CD4-positive, alpha-beta T cell (primary cell): ENCODE measurements at places on chromosomes 6 and 20.

DNA sequence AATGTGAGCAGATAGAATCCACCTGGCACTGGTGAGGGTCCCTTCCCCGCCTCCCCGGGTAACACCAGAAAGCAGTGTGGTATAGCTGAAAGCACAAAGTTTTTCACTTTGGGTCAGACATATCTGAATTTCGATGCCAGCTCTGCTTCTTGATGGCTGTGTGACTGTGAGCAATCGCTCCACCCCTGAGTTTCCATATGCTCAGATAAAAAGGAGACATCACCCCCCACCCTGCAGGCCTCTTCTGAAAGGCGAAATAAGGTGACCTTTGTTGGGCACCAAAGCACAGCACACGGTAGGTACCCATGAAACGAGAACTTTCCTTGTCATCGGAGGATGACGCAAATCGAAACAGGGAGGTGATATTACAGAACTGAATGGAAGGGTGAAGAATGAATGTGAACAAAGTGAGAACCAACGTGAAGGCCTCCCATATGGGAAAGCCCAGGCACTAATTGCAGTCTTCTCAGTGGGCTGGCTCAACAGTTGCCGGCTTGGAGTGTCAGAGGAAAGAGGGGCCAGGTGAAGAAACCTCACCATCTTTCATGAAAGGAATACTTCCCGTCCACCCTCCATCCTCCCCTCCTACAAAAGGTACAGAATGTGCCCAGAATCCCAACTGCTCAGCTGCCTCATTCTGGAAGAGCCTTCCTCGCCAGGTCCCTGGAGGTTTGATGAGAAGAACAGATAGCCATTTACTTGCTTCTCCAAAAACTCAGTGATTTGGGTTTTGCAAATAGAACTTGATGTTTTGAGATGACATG lies 61.8 kb downstream of the NFATC2 start:
- H3K4me1 ChIP-seq = peaks cover 53% of the 10 kb centered on the region
- no peaks in the 10 kb centered on the region for H3K27me3 ChIP-seq
- peak overlapping the region; percentile 68 for H3K27ac ChIP-seq
- DNase-seq = no peak

- no peaks in the 10 kb centered on the region for H3K4me1 ChIP-seq
- no peaks in the 10 kb centered on the region for H3K36me3 ChIP-seq
- no peaks in the 10 kb centered on the region for H3K27me3 ChIP-seq
- H3K27ac ChIP-seq = no peak overlapping the region
Observed at GRCh38 chr6:76416821-76417605, 344.6 kb upstream of the IMPG1 start.

- peaks cover 3% of the 10 kb centered on the region for H3K27me3 ChIP-seq
- DNase-seq = no peak
- no peaks in the 10 kb centered on the region for H3K36me3 ChIP-seq
- no peak overlapping the region for H3K4me3 ChIP-seq
- H3K4me1 ChIP-seq = no peaks in the 10 kb centered on the region
Observed at GRCh38 chr6:5095236-5095635, 10.1 kb downstream of the PPP1R3G start.

- no peaks in the 10 kb centered on the region for H3K27me3 ChIP-seq
- DNase-seq = no peak
- no peaks in the 10 kb centered on the region for H3K36me3 ChIP-seq
- no peak overlapping the region for H3K27ac ChIP-seq
Observed at GRCh38 chr6:25503686-25504085, 148.3 kb upstream of the SCGN start.

- no peak overlapping the region for H3K27ac ChIP-seq
- H3K4me1 ChIP-seq = no peaks in the 10 kb centered on the region
- DNase-seq = peak; percentile 30
- no peaks in the 10 kb centered on the region for H3K36me3 ChIP-seq
Observed at GRCh38 chr6:28474441-28475219, 31.3 kb upstream of the ZSCAN23 start.

DNA sequence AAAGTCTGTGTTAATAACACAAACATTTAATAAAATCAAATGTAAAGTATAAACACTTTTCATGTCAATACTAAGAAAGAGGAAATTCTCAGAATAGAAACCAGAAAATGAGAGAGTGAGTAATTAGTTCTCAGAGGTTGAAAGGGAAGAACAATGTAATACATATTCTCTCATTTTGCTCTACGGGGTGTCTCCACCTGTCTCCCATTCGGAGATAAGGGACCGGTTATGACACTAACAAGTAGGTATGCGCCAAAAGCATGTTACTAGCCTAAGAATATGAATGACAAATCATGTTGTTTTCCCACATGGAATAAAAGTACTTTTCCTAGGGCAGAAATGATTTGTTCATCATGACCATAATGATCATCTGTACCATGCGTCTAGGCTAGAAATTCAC lies 35.6 kb upstream of the PRELID3B start:
- H3K27ac ChIP-seq = no peak overlapping the region
- no peaks in the 10 kb centered on the region for H3K36me3 ChIP-seq
- H3K27me3 ChIP-seq = no peaks in the 10 kb centered on the region
- H3K4me1 ChIP-seq = no peaks in the 10 kb centered on the region
- no peak overlapping the region for H3K4me3 ChIP-seq
- DNase-seq = no peak

DNA sequence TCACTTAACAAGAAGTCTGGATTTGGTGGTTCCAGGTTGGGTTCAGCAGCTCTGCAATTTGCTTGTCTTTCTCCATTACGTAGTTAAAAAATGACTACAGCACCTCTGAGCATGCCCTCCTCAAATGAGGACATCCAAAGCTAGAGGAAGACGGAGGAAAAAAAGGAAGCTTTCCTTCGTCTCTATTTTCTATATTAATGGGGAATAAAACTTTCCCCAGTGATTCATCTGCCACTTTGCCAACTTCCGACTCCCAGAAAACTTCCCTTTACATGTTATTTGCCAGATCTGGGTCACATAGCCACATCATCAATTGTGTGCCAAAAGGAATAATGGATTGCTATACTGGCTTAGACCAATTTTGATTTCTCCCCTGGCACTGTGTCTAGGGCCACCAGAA lies 69.5 kb downstream of the ZFAND3 start:
- peaks cover under 1% of the 10 kb centered on the region for H3K36me3 ChIP-seq
- no peaks in the 10 kb centered on the region for H3K27me3 ChIP-seq
- H3K27ac ChIP-seq = no peak overlapping the region
- peak; percentile 14 for DNase-seq
- H3K4me1 ChIP-seq = peaks cover 3% of the 10 kb centered on the region
- no peak overlapping the region for H3K4me3 ChIP-seq

DNA sequence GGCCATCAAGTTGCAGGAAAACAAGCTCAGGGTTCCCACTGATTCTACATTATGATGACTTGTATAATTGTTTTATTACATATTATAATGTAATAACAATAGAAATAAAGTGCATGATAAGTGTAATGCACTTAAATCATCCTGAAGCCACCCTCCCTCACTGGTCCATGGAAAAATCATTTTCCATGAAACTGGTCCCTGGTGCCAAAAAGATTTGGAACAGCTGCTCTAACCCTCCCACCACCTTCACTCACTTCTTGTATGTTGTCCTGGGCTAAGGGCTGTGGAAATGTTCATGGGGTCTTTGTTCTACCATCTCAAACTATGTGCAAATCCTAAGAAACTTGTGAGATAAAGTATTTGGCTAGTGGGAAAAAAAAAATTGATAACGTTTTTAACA lies 133.8 kb downstream of the LRRC1 start:
- H3K27me3 ChIP-seq = no peaks in the 10 kb centered on the region
- DNase-seq = no peak
- no peaks in the 10 kb centered on the region for H3K4me1 ChIP-seq
- no peak overlapping the region for H3K4me3 ChIP-seq
